A673 (cell line): ENCODE measurements at places on chromosomes 5 and 9. TPM values are rescaled to one million over a fixed set of nuclear protein-coding genes. Genes with fewer than 3 reads are reported as not detected.

The DNAH5 gene
- 0.11 TPM in 1 of 2 replicates, not detected in the other for total RNA-seq

The PTBP3 gene
- 53.1 and 57.1 TPM in 2 replicates for total RNA-seq

GRCh38 chr5:1008451-1009358 is at the start of gene NKD2:
Gene NKD2, plus strand, starts transcription at chr5:1008802. Its CDS starts 256 bp downstream, at chr5:1009058.
- DNase-seq = peak; percentile 65

- no peak for DNase-seq
Observed at GRCh38 chr5:87389296-87390034, 23.3 kb downstream of the CCNH start.

DNA sequence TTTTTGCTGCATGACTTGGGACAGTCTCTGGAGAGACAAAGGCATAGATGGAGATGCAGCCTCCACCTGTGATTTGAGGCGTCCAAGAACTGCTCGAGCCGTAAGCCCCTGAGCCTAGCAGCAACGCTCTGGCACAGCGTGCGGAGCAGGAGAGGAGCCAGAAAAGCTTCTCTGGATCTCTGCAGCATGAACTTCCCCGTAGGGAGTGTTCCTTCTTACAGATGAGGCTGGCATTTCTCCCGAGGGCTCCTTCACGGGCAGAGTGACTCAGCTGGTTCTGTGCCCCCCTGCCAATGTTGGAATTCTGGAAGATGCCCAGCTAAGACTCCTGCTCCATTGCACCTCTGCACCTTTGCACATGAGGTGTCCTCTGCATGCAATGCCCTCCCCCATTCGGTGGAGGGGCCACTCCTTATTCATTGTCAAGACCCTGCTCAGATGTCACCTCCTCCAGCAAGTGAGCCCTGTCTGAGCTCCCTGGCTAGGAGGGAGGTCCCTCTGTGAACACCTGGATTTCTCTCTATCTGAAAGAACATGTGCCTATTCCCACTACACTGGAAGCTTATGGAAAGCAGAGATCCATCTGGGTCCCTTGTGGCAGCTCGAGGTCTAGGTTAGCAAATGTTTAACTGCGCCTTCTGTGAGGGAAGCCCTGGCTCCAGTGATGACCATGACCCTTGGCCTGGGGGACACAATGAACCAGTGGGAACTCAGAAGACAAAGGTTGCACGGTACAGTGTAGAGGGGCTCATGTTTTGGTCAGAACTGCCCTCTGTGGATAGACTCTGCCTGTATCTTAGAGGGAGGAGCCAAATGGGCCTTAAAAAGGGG is 39.6 kb downstream of the SH3PXD2B start:
- peak; percentile 29 for DNase-seq

- DNase-seq = no peak
Observed at GRCh38 chr9:88824711-88825110, 166.6 kb upstream of the S1PR3 start.

DNA sequence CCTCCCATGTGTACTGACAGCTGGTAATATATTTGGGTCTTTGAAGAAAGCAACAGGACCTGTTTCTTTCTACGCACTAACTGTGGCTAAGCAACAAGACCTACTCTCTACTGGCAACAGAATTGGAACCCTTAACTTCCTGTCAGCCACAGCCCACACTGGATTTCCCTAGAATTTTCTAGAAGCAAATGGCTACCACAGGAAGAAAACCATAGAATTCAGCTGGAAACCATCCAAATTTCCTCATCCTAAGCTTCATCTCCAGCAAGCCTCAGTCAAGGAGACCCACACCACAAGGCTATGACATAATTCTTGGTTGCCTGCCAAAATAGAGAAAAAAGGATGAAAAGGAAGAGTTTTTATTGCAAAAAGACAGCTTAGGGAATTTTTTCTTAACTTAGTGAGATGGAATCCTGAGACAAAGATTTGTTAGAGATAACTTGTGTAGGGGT is 171.8 kb upstream of the TNC start:
- peak; percentile 94 for DNase-seq

DNA sequence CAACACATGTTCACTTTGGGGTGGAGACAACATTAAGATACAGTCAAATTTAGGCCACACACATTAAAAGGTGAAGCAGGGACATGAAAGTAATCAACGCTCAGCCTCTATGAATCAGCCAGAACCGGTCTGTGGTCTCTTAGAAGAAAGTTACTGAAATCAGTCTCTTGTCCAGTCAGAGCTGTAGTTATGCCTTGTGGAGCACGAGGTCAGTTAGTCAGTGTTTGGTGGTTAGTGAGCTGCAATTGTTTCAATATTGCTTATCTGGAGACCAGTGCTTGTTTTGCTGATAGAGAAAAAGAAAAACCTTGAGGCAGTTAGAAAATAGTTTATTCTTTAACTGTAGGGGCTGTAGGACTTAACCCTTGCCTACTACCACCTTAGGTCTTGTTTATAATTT is 157.8 kb upstream of the RASEF start:
- DNase-seq = no peak

GRCh38 chr9:127213859-127214258 is 50.7 kb upstream of the GARNL3 start:
- DNase-seq = no peak

DNA sequence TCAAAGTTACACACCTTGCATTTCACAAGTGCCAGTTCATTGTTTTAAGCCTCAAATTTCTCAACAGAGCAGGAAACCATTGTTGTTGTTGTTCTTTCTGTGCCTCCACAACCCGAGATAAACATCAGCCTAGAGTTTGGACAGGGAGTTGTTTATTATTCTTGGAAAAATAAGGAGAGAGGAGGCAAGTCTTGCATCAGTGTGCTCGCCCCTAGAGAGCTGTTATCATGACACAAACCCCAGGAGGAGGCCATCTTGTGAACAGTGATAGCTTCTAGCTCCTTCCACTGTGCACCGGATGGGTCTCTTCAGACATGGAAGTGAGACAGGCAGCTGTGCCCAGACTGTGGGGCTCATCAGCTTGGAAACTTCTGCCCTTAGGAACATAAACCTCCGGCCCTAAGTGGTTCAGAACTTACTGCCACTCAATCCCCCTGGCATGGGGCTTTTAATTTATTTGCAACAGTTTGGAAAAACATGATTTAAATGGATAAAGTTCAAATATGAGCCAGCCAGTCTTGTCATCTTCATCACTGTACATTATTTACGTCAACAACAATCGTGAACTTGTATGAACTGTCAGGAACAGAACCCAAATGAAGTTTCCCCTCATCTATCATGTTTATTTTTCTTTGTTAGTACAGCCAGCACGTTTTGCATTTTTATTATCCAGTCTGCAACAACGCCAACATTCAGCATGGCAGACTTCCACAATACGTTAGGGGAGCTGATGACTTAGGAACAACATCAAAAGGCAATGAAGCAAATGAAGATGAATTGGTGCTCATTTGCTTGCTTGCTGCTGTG is 181.7 kb upstream of the S1PR3 start:
- DNase-seq = no peak

DNA sequence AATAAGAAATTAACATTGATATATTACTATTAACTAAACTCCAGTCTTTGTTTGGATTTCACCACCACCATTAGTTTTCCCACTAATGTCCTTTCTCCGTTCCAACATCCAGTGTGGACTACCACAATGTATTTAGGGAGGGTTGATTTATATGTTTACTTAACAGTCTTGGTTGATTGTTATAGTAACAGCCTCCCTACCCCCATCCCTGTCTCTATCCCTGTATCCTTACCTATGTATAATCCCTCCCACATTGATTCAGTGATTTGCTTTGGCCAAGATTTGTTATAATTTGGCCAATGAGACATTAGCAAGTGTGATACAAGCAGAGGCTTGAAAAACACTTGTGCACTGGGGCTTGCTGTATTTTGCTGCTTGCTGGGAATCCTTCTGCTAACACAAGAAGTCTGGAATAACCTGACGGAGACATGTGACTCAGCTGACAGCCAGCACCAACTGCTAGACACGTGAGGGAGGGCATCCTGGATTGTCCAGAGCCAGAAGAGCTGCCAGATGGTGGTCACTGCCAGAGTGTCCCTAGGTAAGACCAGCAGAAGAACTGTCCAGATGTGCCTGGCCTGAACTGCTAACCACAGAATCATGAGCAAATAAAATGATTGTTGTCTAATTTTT is 51.2 kb upstream of the TCF7 start:
- DNase-seq = no peak
